ENCODE measurements at places on chromosomes 4 and X. TPM values are rescaled to one million over a fixed set of nuclear protein-coding genes. Genes with fewer than 3 reads are reported as not detected.
A peak's percentile ranks its signal among the peaks of the same experiment; 100 is the strongest.

MGST2 gene
- 21.1 TPM for total RNA-seq

FAM13A gene
- 7.2 TPM for total RNA-seq

GRCh38 chrX:136656361-136656964, 8.5 kb downstream of the CD40LG start:
- peaks cover 38% of the 10 kb centered on the region for H3K4me1 ChIP-seq
- H3K36me3 ChIP-seq: peaks cover 43% of the 10 kb centered on the region
- H3K4me3 ChIP-seq: no peak overlapping the region
- no peaks in the 10 kb centered on the region for H3K27me3 ChIP-seq
- DNase-seq: no peak

GRCh38 chr4:35500812-35501211, 743.5 kb downstream of the ARAP2 start:
- H3K36me3 ChIP-seq: no peaks in the 10 kb centered on the region
- no peaks in the 10 kb centered on the region for H3K4me1 ChIP-seq
- DNase-seq: no peak
- H3K27me3 ChIP-seq: no peaks in the 10 kb centered on the region

- no peaks in the 10 kb centered on the region for H3K27me3 ChIP-seq
- H3K4me1 ChIP-seq: peaks cover 2% of the 10 kb centered on the region
- peak overlapping the region; percentile 3 for H3K27ac ChIP-seq
- peak overlapping the region; percentile 62 for H3K4me3 ChIP-seq
- no peak for DNase-seq
Measured at GRCh38 chrX:83535417-83536196, 27.5 kb downstream of the POU3F4 start.

GRCh38 chrX:96435378-96436035, 249.1 kb upstream of the DIAPH2 start:
- H3K4me1 ChIP-seq: no peaks in the 10 kb centered on the region
- no peak for DNase-seq
- no peaks in the 10 kb centered on the region for H3K27me3 ChIP-seq

DNA sequence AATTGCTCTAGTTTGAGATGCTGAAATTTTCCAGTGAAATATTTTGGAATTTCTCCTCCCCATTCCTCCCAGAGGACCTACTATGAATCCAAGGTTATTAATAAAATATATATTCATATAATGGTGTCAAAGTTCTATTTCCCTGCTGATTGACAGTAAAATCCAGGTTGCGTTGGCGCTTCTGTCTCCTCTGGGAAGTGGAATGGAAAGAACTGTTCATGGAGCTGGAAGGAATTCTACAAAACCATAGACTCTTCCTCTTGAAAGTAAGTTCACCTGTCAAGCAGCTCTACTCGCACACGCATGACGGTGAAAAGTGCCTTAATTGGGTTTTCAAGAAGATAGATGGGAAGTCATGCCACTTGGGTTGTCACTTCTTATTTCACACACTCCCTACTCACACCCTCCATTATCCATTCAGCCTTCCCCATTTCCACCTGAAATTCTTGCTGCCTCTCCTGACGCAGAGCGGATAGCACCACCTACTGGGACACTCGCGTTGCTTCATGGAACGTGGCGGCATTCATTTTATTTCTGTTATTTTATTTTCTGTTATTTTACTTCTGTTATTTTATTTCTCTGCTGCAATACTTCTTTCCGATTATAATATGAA, 351.6 kb downstream of the NLGN4X start:
- H3K4me3 ChIP-seq: no peak overlapping the region
- H3K36me3 ChIP-seq: no peaks in the 10 kb centered on the region
- H3K27ac ChIP-seq: no peak overlapping the region
- no peaks in the 10 kb centered on the region for H3K4me1 ChIP-seq
- H3K27me3 ChIP-seq: no peaks in the 10 kb centered on the region
- DNase-seq: no peak

- no peaks in the 10 kb centered on the region for H3K4me1 ChIP-seq
- no peaks in the 10 kb centered on the region for H3K36me3 ChIP-seq
- no peak overlapping the region for H3K27ac ChIP-seq
- H3K4me3 ChIP-seq: no peak overlapping the region
Measured at GRCh38 chrX:101365301-101365795, 16.8 kb upstream of the TIMM8A start.

- no peak overlapping the region for H3K4me3 ChIP-seq
- no peaks in the 10 kb centered on the region for H3K4me1 ChIP-seq
- H3K36me3 ChIP-seq: no peaks in the 10 kb centered on the region
Measured at GRCh38 chr4:85676850-85677590, 202.1 kb downstream of the ARHGAP24 start.

DNA sequence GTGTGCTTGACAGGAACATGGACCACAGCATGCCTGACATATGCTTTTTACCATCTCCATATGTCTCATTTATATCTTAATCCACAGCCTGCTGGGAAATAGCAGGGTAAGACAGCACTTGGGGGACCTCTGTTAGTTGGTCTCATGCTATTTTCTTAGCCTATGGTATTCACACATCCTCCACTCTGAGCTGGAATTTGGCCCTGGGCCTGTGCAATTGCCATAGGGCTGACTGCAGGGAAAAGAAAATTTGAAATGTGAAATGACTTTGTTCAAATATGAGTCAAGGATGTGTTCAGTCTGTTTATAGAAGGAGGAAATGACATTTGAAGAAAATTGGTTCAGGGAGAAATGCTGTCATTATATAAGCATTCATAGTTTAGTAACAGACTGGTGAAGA, 9.6 kb upstream of the MAP7D3 start:
- H3K4me1 ChIP-seq: peaks cover 13% of the 10 kb centered on the region
- H3K27me3 ChIP-seq: no peaks in the 10 kb centered on the region
- DNase-seq: no peak
- H3K36me3 ChIP-seq: no peaks in the 10 kb centered on the region
- H3K4me3 ChIP-seq: no peak overlapping the region

FAM184B gene
- not detected for total RNA-seq
